Stimulated activated CD4-positive, alpha-beta T cell treated with anti-CD3 and anti-CD28 coated beads, Interleukin-15, amount 100 ng/mL, for 48 hours (primary cell): ENCODE measurements at places on chromosomes 4 and X.

- no peak for DNase-seq
Measured at GRCh38 chr4:108690738-108691137, 40.3 kb downstream of the OSTC start.

GRCh38 chr4:78864405-78865024, 74.7 kb downstream of the PAQR3 start:
- no peak for DNase-seq

DNA sequence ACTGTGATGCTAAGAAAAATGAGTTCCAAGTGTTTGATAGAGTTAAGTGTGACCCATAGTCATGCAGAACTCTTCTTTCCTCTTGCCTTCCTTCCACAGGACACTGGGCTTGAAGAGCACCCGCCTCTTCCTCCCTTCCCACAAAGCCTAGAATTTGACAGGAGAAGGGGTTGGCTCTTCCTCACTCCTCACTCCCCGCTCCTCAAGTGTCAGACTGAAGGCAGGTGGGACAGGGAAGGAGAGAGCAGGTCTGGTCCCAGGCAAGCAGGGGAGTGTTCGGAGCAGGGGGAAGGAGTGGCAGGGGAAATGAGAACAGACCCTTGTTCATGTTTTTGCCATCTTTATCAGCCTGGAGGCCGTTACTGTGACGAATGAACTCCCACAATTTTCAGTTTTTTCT, 10.7 kb downstream of the MAGED2 start:
- DNase-seq = no peak

DNA sequence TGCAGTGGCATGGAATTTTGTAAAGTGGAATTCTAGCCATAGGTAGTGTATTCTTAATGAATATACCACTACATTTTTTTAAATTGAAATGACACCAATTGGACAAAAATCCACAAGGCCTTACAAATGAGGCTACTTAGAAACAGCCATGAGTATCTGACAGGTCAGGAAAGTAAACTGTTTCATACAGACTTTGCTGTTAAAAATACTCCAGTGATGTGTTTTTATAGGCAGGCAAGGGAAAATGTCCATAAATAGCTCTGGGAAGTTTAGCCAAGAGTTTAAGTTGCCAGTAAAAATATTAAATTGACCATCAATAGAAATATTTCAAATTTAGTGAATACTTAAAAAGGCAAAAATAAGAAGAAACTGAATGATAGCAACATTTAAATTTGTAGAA, 41.8 kb upstream of the PDLIM5 start:
- no peak for DNase-seq

GRCh38 chrX:129158505-129158904, 364.8 kb downstream of the SMARCA1 start:
- no peak for DNase-seq

GRCh38 chr4:1416948-1417260, 10.7 kb upstream of the NKX1-1 start:
- no peak for DNase-seq
